ENCODE measurements at places on chromosomes 12 and 14.

- DNase-seq: no peak
Observed at GRCh38 chr12:88450136-88450535, 130.1 kb downstream of the KITLG start.

DNA sequence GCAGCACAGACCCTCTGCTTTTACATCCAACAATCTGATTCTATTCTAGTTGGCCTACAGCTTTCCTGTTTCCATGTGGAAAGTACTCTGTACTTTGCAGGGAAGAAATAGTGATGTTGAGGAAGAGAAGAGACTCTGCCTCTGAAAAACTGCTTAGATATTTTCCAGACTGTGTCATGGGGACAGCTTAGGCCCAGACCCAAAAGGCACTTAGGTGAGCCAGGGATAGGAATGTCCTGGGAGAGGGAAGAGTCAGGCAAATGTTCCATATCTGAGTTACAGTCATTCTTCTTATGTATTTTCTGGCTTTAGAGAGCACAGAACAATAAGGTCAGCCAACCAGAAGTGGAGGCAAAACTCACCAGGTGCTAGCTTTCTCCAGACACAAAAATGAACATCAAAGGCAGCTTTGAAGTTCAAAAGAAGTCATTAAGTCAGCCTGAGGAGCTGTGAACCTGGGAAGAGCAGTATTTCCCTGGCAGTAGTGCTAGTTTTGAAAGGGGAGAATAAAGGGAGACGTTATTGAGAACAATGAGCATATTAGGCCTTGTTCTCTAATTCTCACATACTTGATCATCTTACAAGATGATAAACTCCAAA is 199.7 kb upstream of the LMNTD1 start:
- DNase-seq: no peak

GRCh38 chr12:46699986-46700385 is 125.8 kb downstream of the SLC38A4 start:
- no peak for DNase-seq

- DNase-seq: no peak
Observed at GRCh38 chr12:112496496-112496895, 77.7 kb downstream of the PTPN11 start.

DNA sequence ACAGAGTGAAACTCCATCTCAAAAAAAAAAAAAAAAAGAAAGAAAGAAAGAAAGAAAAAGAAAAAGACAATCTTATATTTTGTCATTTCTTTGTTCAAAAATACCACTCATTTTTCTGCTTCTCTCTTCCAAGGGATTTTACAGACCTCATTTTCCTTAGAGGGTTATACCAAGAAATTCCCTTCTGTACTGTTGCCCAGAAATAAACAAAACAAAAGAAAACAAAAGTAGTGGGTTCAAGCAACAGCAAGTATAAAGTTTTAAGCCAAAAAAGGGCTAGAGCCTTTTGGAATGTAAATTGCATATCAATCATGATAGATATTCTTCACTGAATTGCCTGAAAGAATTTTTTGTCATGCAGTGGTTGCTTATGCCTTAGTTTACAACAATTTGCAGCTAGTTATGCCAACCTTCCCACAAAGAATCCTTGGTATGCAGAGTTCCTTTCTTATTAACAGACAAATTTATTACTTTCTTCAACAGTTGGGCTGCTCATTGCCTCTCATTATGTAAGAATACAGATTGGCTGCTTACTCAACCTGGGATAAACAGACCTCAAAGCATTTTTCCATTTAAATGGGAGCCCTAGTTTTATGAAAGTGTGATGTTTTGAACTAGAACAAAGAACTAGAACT is 129.1 kb upstream of the PPFIA2 start:
- DNase-seq: no peak

GRCh38 chr12:15846887-15847286 is 35.3 kb upstream of the STRAP start:
- DNase-seq: no peak

DNA sequence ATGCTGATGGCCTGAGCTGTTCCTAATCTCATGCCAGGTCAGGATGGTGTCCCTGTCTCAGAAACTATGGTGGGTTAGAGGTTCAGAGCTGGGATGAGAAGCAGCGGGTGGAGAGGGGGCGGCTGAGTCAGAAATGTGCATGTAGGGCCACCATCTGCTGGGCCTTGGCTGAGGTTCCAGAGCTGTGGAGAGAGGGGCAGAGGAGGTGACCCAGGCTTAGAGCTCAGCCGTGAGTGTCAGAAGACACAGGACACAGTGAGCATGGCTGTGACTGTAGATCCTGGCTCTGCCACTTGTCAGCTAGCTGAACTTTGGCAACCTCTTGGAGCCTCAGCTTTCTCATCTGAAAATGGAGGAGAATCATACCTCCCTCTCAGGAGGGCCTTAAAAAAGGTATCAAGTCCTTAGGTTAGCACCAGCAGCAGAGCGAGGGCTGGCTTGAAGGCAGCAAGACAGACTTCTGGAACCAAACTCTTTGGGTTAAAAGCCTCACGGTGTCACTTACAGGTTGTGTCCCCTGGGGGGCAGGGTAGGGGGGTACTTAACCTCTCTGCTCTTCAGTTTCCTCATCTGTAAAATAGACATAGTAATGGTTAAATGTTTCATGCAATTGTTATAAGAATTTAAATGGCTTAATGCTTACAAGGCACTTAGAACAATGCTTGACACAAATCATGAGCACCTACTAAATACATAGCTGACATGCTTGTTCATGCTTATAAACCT is 34.8 kb downstream of the TMEM229B start:
- DNase-seq: no peak

GRCh38 chr14:82595466-82595865 is 1061.8 kb upstream of the SEL1L start:
- DNase-seq: no peak

DNA sequence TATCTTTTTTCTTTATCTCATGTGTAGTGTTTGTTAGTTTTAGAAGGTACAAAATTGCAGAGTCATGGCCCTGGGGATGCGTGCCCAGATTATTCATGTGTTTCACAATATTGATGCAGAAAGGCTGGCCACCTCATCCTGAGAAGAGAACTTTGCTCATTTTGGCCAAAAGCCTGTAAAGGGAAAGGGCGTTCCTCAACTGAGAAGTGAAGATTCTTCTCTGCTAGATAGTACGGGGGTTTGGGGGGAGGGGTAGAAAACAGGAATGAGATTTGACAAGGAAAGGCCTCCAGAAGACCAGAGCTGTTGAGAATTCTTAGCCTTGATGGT is 1.7 kb downstream of the MGST1 start:
- DNase-seq: peak; percentile 33

DNA sequence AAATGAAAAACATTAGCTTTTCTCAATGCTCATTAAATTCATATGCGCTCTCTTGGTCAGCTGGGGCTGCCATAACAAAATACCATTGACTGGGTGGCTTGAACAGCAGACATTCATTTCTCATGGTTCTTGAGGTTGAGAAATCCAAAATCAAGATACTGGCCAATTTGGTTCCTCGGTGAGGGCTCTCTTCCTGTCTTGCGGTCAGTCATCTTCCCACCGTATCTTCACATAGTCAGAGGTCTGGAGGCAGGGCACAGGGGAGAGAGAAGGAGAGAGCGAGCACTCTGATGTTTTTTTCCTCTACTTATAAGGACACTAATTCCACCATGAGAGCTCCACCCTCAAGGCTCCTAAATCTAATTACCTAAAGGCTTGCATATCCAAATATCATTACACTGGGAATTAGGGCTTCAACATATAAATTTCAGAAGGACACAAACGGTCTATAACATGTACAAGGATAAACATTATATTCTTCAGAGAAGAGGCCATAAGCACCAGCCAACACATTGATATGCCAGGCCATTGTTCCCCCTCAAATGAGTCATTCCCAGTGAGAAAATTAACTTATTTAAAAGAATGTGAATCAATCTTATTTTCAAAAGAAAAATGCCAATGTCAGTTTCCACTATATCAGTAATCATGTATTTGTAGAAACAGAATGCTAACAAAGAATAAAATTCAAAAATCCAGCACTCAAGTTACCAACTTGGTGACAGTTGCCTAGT is 152.2 kb downstream of the BTG1 start:
- DNase-seq: no peak

GRCh38 chr14:68182492-68182891 is 362.9 kb downstream of the RAD51B start:
- no peak for DNase-seq

GRCh38 chr14:90999299-90999698 is 61.1 kb downstream of the RPS6KA5 start:
- DNase-seq: no peak

DNA sequence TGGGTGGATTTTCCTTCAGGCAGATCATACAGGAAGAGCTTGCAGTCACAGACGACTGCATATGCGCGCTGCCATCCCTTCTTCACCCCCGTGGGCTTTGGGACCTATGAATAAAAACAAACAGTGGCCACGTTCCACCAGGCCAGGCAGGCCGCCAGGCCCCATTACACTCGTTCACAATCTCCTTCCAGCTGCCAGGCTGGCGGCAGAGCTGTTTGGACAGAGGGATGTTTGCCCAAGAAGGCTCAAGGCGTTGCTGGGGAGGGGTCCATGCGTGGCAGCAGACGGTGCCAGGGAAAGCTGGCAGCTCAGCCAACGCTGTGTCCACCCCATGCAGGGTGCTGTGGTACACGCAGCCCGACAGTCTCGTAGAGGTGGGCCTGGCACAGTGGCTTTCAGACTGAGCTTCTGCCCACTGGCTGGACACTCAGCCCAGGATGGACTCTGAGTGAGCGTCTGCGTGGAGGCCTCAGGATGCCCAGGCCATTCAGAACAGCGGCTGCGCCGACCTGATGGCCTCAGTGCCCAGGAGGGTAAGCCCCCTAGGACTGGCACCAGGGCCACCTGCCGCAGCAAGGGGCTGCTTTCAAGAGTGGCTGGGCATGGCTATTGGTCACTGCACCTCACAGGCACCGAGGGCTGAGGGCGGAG is 27.5 kb downstream of the AMN start:
- no peak for DNase-seq

DNA sequence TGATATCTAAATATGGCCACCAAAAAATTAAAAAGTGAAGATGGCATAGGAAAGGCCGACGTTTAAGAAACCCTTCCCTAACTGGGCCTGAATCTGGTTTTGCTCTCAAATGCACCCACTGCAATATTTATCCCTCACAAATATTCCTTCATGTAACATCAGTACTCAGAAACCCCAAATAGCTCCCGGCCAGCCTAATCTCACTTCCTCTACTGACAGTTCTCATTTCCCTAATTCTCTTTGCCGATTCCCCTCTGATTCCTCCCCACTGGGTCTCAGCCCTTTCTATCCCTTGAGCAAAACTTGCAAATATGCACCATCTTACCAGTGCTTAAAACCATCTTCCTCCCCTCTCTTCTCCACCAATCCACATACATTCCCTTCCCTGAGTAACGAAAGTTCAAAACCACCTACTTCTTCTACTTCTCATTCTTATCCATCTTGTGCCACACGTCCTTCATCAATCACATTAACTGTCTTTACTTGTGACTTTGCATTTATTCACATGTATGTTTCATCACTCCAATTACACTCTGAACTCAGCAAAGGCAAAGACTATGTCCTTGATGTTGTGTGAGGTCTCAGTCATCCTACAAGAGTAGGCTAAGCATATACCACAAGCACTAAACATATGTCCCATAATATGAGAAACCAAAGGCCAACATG is 23.1 kb downstream of the KCNK10 start:
- DNase-seq: no peak

GRCh38 chr12:129186952-129187351 is 333.7 kb downstream of the GLT1D1 start:
- DNase-seq: no peak

DNA sequence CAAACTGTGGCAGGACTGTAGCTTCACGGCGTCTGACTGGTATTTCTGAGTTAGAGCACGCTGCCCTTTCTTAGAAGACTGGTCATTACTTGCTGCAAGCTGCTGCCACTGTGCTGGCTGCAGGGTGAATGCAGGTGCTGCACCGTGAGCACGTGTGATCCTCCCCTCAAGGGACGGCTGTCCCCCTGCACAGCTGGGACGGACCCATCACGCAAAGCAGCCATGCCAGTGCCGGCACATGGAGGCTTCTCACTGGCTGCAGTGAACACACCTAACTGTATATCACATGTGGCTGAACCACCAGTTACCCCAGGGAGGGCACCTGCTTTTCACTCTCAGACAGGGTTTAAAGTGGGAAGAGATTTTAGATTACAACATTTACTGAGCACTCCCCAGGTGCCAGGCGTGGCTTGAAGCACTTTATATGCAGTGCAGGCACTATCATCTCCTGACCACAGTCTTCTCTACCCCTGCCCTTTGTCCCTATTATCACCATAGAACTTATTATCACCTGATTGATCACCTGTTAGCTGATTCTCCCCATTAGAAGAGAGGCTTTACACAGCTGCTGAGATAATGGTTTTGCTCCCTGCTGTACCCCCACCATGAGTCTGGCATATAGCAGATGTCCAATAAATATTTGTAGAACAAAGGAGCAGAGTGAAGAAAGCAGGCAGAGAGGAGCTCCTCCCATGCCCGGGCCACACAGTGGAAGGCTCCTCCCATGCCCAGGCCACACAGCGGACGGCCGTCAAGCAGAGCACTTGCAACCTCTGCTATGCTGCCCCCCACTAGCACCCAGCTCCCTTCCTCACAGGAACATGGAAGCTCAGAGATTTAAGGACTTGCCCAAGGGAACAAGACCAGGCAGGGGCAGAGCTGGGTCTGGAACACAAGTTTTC is 25.9 kb downstream of the SLC25A47 start:
- DNase-seq: no peak

GRCh38 chr14:103443111-103443510 is 57.9 kb downstream of the MARK3 start:
- DNase-seq: no peak

- DNase-seq: no peak
Observed at GRCh38 chr14:69685716-69686115, 74.3 kb downstream of the SUSD6 start.

GRCh38 chr12:47067176-47067575 is 12.2 kb upstream of the PCED1B start:
- no peak for DNase-seq

DNA sequence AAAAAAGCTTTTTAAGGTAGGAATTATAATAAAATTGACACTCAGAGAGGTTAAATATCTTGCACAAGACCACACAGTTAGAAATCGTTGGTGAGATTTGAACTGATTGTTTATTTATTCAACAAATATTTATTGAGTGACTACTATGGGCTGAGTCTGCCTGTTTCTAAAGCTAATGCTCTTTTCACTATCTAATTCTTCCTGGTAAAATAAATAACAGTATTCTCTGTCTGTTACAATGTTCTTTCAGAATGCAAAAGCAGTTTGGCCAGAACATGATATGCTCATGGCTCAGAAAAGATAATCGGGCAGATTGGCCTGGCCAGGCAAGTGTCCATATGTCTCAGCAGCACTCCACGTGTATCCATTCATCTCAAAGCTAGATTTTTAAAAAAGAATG is 82.0 kb downstream of the BTG1 start:
- no peak for DNase-seq

- no peak for DNase-seq
Observed at GRCh38 chr12:22458298-22458937, 85.9 kb downstream of the C2CD5 start.

Measured in hepatic stellate cell (primary cell).